Stimulated activated CD4-positive, alpha-beta T cell treated with anti-CD3 and anti-CD28 coated beads, Interleukin-15, amount 100 ng/mL, for 48 hours (primary cell): ENCODE measurements at places on chromosomes 3 and 15.

DNA sequence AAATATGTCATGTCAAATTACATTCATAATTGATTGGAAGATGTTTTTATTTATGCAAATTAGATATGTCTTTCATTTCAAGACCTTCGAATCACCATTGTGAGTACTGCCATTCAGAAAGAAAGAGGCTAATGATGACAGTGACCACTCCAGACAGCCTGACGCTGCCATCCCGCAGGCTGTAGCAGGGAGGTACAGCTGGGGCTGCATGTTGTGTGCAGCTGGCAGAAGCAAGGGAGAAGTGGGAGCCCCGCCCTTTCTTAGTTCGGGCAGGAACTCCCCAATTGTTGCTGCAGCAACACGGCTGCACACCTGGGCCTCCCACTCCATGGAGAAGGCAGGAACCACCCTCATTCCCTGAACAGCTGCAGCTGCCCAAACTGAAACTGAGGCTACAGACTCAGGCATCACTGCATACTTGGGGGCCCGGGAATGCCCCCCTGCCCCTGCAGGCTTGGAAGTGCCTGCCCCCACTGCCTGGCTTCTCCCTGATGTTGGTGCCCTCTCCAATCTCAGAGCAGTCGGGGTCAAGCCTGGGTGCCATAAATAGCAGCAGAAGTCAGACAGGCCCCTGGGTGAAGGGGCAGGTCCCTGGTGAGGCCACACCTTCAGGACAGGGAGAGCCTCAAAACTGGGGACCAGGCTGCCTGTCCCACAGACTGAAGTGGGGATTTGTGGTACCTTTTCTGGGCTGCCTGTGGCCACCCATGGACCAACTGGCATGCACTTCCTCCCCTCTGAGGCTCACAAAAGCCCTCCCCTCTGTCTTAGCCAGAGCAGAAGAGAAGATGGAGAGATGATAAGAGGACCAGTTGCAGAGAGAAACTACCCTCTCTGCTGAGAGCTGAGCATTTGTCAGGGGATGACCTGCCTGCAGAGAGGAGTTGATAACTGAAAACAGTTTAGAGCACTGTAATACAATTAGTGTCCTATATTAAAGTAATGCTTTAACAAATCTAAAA, 964.6 kb downstream of the SI start:
- no peak for DNase-seq

GRCh38 chr3:174821477-174821876, 37.7 kb upstream of the NAALADL2 start:
- DNase-seq, result no peak

- DNase-seq, result no peak
These were observed 36.6 kb downstream of the CCK start for GRCh38 chr3:42229266-42229941.

GRCh38 chr15:74593122-74593521, 22.5 kb upstream of the CLK3 start:
- DNase-seq, result no peak

DNA sequence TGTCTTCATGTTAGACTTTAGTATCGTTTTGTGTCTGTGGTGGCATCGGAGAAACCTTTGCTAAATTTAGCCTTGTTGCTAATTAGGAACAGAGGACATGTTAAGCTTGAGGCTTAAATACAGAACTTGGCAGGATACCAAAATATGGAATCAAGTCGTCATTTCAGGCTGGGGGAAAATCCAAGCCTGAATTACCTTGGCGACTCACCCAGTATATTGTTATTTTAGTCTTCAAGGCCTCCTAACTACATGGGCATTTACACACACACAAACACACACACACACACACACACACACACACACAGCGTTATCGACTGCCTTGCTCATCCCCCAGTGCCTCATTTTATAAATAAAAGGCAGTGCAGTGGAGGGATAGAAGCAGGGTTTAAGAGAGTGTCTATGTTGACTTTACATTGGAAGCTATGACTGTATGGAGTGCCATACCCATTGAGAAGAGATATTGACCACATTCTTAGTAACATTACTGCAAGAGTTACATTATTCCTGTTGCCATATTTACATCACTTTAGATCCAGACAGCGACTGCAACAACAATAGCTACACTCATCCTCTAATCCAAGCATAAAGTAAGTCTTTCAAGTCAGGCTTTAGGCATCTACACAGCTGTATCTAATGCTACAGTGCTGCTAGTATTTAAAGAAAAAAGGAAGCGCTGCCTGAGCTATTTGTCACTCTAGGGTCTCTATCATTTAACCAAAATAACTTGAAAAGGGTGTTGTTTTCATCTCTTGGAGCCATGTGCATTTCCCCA, 210.8 kb upstream of the SEMA6D start:
- DNase-seq, result no peak

DNA sequence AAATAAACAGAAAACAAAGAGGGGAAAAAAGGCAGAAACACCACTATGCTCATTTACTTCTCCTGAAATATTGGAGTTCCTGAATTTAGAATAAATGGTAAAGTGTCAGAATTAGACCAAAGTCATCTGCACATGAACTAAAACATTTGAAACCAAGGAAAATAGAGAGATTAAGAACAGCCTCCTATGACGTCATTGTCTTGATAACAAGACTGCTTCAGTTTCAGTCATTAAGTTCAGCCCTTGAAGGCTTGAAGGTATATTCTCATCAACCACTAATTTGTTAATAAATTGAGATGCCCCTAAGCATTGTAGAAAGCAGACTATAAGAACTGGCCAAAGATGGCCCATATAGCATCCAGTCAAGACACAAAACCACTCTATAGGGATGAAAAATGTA, 2.5 kb downstream of the SUMF1 start:
- no peak for DNase-seq

DNA sequence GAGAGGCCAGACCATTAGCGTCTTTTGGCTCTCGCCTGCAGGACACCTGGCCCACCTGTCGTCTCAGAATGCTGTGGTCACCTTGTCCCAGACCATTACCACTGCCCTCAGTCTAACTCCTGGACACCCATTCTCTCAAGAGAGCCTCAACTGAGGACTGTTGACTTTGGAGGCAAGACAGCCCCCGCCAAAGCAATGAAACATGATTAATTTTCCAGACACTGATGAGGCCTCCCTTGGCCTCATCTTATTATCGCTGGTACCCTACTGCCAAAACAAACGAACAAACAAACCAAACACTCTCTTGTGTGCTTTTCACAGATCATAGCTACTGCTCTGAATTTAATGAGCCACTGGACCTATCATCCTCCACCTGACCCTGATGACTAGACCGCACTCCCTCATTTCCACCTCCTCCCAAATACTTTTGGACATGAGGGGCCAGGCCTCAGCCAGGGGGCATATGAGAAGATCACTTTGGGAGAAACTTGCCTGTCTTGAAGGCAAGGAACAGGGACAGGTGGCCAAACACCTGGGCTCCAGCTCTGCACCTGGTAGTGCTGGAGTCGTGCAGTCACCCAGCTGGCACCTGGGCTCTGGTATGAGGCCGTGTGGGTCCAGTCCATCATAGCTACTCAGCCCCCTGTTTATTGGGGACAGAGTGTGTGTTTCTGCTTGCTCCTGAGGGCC, 27.6 kb downstream of the ALS2CL start:
- no peak for DNase-seq

DNA sequence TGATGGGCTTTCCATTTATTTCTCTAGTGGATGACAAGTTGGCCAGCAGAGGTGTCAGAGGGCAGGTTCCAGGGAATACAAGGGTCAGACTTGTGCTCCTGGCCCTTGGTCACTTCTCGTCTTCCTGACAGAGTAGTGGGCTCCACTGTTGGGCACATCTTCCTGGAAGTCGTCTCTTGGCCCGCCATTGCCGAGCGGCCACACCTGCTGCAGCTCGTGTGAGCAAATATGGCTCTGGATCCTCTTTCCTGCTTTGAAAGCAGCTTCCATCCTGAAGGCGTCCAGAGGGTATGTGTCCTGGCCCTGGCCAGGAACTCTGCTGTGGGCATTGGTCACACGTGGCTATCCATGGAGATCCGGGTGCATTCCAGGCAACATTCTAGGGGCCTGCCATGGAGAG, 100.2 kb downstream of the SNRPN start:
- no peak for DNase-seq

GRCh38 chr3:157099326-157100095, 60.4 kb downstream of the CCNL1 start:
- DNase-seq, result no peak

DNA sequence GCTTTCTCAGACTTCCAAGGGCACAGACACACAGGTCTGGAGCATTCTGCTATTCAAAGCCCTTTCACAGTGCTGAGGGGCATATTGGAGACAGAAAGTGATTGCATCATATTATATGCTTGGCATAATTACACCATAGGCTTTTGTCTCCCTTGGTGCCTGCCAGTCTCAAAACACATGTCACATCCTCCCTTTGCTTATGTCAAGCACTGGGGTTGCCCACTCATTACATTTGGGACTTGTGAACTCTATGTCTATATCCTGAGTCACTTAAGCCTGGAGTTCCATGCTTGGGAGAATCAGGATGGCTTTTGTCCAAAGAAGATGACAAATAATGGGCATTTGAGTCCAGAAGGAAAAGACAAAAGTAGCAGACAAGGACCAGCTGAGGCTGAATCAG, 12.3 kb upstream of the PDZRN3 start:
- no peak for DNase-seq

DNA sequence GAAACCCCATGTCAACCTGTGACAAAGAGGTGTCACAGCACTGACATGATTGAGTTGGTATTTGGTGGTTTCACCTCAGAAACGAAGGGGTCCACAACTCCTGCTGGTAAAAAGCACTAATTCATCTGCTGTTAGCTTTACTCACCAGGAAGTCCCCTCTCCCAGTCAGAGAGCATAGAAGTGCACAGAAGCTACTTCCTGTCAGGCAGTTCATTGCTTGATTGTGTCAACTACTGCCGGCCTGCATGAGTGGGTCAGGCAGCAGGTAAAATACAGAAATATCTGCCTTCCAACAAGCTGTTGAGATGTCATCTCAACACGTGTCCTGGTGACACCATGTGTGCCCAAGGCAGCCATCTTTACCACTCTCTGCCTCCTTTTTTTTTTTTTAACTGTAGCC, 596.6 kb upstream of the NR2F2 start:
- no peak for DNase-seq

DNA sequence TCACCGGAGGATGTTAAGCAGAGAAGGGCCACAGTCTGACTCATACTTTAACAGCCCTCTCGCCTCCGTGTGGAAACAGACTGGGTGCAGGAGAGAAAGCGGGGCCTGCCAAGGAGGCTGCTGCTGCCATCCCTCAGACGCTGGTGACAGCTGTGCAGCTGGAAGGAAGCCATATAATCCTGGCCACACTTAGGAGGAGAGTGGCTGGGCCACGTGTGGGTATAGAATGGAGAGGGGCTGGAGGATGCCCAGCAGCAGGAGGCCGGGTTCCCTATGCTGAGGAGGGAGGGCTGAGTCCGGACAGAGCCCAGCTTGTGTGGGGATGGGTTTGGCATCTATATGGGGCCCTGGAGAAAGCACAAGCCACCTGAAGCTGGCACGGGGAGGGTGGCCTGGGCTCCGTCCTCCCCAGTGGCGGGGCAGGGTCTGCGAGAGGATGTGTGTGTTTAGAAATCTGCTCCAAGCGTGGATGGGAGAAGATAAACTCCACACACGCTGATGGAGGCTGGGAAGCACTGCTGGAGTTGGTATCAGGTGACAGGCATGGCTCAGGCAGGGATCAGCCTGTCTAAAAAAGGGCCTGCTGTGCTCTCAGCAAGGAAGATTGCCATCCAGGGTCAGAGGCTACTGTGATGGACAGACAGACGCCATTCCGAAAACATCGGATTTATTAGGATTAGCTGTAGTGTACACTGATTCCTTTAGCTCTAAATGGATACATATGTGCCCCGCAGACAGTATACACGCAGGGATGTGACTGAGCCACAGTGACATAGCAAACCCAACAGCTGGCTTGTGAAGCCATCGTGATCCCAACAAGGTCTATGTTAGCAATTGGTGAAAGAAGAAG, 15.9 kb downstream of the ABTB1 start:
- no peak for DNase-seq

- no peak for DNase-seq
These were observed 16.1 kb downstream of the ALS2CL start for GRCh38 chr3:46677411-46677726.

GRCh38 chr15:57323806-57324589, 52.3 kb upstream of the CGNL1 start:
- no peak for DNase-seq

DNA sequence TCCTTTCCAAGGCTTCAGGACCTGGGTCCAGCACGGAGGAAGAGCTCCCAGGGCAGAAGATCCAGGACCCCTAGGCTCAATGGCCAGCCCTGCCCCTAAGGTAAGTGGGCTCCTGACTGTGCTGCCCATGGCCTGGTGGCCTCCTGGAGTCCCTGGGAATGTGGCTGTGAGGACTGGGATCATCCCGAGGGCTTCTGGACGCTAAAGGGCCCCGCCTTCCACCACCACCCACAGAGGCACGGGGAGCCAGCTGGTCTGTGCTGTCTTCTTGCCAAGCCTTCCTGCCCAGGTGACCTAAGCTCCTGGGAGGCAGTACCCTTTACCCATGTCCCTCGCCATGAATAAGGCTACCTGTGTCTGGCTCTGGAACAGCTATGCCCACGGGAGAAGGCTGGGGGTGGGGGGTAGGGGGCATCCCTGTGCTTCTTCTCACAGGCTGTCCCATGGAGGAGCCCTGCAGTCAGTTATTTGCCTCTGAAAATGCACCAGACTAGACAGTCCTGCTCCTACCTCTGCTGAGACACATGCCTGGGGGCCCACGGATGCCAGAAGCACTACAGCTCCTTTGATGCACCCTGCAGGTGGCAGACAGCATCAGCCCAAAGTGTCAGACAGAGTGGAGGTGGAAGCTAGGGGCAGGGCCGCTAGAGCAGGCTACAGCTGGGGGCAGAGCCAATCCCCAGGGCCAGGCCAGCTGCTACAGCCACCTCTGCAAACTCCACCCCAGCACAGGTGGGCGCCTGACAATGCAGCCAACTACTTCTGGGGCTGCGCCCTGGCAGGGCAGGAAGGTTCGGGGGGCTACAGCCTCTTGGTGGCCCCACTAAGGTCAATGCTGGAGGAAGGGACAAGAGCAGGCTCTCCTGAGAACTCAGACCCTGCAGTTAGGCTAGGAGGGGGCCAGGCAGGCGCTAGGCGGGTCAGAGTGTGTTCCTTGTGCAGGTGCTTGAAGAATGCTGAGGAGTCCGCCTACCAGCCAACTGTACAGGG, 90.9 kb downstream of the SEC22A start:
- DNase-seq, result no peak

- DNase-seq, result no peak
These were observed 15.4 kb downstream of the TMOD3 start for GRCh38 chr15:51844747-51845426.

GRCh38 chr3:113227146-113227545, 15.8 kb downstream of the BOC start:
- no peak for DNase-seq

DNA sequence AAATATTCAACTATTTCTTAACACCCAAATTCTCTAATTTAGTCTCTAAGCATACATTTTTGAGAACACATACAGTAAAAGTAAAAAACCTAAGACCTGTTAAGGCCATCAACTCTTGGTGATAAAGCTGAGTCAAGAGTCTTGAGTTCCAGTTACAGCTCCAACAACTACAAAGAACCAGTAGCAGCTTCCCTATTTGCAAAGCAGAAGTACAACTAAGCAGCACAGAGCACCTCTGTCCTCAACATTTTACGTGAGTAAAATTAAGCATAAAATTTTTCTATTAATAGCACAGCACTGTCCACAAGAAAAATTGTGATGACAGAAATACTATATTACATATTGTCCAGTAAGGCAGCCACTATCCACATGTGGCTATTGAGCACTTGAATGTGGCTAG, 4.4 kb downstream of the PCOLCE2 start:
- DNase-seq, result no peak

GRCh38 chr3:86149054-86149453, 841.9 kb downstream of the VGLL3 start:
- no peak for DNase-seq

GRCh38 chr15:62456011-62456920, 291.2 kb upstream of the C2CD4B start:
- DNase-seq, result no peak
